ENCODE measurements at places on chromosomes 6 and 20. TPM values are rescaled to one million over a fixed set of nuclear protein-coding genes. Genes with fewer than 3 reads are reported as not detected.
A peak's percentile ranks its signal among the peaks of the same experiment; 100 is the strongest.

DNA sequence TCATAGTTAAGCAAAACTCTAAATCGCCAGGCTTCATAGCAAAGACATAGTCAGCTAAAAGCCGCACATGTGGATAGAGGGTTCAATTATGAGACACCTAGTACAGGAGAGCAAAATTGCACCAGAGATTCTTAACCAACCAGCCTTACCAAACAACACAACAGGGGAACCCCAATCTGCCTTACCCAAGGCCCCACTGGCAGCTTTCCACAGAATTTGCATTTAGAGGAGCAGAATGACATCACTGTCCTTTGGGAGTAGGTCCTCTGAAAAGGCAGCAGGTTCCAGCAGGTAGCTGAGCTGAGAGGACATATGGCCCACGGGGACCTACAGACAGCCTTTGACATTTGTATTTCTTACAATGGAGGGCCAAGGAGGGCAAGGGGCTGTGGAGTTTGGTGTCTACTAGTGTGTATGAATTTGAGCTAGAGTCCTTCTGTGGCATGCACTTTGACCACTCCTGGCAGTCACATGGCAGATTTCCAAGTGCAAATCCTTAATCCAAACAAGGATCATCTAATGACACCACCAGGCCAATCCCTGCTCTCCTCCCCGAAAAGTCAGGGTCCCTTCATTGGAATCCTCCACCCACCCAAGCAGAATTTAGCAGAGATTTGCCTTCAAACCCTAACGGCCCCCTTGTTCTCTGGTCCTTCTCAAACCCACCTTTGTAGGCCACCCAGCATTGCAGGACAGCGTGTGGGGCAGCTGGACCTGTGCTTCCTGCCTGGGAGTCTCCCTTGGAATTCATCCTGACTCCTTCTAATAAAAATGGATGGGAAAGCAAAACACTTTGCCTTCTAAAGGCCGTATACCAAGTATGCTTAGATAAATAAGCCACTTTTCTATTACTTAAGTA is 171.2 kb upstream of the SUPT3H start:
- DNase-seq, result no peak

DNA sequence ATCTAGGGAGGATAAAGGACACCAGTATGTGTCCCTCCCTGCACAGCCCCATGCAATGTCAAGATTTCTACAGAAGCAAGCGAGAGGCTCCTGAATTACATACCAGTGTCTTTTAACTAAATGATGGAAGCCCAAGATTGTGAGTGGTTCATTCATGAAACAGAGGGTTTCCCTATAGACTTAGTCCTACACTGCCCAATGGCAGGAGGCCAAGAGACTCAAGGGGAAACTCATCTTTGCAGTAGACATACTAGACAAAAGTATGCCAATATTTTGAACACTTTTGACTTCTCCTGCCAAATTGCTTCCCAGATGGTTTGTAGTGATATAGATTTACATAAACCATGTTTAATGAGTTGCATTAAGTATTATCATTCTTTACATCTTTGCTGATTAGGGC is 557.2 kb upstream of the JAG1 start:
- no peak for DNase-seq

GRCh38 chr20:19451231-19451922 is 238.9 kb downstream of the SLC24A3 start:
- no peak for DNase-seq

DNA sequence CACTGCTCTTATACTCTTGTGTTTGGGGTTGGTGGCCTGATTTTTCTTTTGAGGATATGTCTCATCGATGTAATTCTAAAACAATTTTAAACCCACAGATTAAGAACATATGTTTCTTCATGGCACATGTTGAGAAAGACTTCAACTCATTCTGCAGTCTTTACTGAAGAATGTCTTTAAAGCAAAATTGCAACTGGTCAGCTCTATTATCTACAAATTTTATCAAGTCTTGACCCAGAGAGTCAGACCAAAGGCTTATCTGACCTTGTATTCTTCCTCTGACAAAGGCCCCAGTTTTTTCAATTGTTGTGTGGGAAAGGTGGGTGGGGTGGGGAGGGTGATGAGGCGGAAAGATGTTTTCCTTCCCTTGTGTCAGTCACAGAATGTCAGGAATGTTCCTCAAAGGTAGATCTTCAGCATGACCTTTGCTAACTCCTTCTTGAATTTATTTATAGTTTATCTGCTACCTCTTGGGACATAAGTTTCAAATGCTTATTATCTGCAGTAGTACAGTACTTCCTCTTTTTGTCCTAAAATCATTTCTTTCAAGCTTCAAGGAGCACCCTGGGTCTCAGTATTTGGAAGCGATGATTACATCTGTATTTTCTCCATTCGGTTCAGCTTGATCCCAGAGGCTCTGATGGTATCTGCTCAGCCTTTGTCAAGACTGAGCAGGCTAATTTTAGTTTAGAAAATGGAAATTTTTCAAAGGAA is 63.2 kb upstream of the TIAM2 start:
- DNase-seq, result peak; percentile 61

- no peak for DNase-seq
These were observed 36.6 kb downstream of the TBC1D32 start for GRCh38 chr6:121297694-121298093.

DNA sequence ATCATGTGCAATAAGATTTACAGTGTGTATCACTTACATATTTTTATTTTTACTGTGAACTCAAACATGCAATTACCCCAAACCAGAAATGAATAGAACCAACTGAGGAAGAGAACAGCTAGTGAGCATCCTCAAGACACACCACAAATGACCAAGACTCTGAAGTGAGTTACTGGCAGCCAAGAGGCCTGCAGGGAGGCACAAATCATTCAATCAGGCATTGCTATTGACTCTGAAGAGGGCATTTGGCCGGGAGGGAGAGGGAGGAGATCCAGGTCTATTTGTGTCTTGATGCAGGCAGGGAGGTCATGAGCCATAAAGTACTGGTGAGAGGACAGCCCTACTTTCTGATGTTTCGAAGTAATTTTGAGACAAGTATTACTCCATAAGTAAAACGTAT is 257.7 kb downstream of the BCKDHB start:
- no peak for DNase-seq

GRCh38 chr20:62642051-62642665 is at the start of gene SLCO4A1:
TSS of gene SLCO4A1 (plus strand) at chr20:62642503. CDS start at chr20:62656455, 13,952 bp downstream.
- DNase-seq, result peak; percentile 25

Gene FOXP4
- total RNA-seq, result 24.4 TPM
